Left lobe of liver (tissue), 2 donors: ENCODE measurements at places on chromosomes 1 and 21. TPM values are rescaled to one million over a fixed set of nuclear protein-coding genes. Genes with fewer than 3 reads are reported as not detected.

GRCh38 chr1:149906570-149907075 is 7.3 kb downstream of the BOLA1 start:
- no peak for DNase-seq

GRCh38 chr21:43727519-43728153 is 8.7 kb downstream of the PDXK start:
- peak; percentile 94 for DNase-seq

KCNJ15 gene
- total RNA-seq, result 1.8 TPM

- peak; percentile 27 for DNase-seq
These were observed 3.6 kb downstream of the CHAF1B start for GRCh38 chr21:36388835-36389234.

GRCh38 chr1:51445351-51446090 is 73.5 kb downstream of the EPS15 start:
- no peak for DNase-seq

DNA sequence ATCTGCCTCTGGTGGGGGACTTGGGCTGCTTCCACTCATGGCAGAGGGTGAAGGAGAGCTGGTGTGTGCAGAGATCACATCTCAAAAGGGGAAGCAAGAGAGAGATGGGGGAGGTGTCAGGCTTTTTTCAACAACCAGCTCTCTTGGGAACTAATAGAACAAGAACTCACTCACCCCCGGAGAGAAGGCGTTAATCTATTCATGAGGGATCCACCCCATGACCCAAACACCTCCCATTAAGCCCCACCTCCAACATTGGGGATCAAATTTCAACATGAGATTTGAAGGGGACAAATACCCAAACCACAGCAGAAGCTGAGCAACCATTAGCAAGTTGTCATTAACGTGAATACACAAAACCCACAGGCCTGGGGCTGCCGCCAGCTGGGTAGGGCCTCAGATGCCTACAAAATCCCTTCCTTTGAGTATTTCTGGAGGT is 12.0 kb upstream of the VWA5B1 start:
- no peak for DNase-seq

CCDC185 gene
- not detected for total RNA-seq

- DNase-seq, result no peak
These were observed 24.2 kb upstream of the PEX19 start for GRCh38 chr1:160309185-160309557.

- DNase-seq, result no peak
These were observed 40.6 kb upstream of the ST6GALNAC3 start for GRCh38 chr1:76033800-76034475.

GRCh38 chr1:35894656-35895055 is 11.6 kb downstream of the AGO1 start:
- DNase-seq, result no peak

DNA sequence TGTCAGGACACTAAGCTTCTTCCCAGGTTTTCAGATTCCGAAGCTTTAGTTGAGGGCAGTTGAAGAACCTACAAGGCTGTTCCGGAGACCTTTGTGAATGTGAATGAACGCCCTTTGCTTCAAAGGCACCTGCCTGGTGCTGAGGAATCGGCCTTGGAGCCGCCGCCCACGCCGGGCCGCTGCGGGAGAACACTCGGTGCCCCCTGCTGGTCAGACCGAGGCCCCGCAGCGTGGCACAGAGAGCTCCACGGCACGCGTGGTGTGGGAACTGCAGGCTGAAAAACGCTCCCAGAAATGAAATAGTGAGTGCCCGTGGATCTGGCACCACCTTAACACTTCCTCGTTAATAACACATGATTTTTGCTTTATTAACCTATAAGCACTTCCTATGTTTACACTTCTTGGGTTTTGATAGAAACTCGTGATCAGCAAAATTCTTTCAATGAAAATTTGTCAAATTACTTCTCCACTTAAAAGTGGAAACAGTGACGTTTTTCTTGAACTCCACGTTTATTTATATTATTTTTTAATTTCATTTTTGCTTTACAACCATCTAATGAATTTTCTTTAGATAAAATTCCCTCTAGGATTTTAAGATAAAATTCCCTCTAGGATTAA is 460.6 kb downstream of the DSCAM start:
- DNase-seq, result peak; percentile 61

AQP10 gene
- not detected for total RNA-seq

OR6N1 gene
- not detected for total RNA-seq

MPL gene
- 0.15 TPM for total RNA-seq

DNA sequence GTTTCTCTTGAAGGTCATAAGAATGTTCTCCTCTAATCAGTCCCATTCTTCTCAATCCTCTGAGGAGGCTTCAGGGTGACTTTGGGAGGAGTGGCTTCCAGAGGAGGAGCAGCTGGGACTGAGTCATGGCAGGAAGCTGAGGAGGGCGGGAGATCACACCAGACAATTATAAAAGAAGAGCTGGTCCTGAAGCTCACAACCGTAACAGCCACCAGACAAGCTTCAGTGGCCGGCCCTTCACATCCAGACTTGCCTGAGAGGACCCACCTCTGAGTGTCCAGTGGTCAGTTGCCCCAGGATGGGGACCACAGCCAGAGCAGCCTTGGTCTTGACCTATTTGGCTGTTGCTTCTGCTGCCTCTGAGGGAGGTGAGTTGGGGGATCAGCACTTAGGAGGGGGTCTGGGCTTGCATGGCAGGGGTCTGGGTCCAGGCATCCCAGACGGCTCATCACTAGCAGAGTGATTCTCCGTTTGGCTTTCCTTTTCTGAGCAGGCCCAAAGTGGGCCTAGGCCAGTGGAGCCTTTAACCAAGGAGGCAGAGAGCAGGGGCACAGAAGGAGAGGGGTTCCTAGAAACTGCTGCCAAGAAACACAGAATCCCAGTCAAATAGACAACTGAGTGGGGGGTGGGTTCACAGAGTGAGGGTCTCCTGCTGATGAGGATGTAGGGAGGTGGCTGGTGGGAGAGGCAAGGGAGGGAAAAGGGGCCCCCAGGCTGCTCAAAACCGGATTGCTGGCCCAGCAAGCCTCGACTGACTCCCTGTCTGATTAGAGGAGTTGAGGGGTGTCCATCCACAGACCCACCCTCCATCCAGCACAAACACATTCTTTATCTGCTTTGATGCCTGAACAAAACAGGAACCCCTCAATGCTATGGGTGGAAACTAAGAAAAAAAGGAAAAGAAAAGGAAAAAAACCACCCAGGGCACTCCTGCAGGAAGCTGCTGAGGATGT is at the start of gene ECM1:
ECM1 (plus strand) TSS at position 198 of the 953 bp plus-strand sequence; CDS start at position 299, 101 bp downstream.
- DNase-seq, result no peak

GRCh38 chr1:236957235-236957634 is 47.0 kb downstream of the MT1HL1 start:
- no peak for DNase-seq

ITPKB gene
- total RNA-seq, result 3.1 TPM

CDA gene
- 29.7 TPM for total RNA-seq

GRCh38 chr21:29538115-29538514 is 239.4 kb downstream of the BACH1 start:
- DNase-seq, result no peak

- DNase-seq, result no peak
These were observed 62.8 kb upstream of the COA6 start for GRCh38 chr1:234310460-234310817.

DNA sequence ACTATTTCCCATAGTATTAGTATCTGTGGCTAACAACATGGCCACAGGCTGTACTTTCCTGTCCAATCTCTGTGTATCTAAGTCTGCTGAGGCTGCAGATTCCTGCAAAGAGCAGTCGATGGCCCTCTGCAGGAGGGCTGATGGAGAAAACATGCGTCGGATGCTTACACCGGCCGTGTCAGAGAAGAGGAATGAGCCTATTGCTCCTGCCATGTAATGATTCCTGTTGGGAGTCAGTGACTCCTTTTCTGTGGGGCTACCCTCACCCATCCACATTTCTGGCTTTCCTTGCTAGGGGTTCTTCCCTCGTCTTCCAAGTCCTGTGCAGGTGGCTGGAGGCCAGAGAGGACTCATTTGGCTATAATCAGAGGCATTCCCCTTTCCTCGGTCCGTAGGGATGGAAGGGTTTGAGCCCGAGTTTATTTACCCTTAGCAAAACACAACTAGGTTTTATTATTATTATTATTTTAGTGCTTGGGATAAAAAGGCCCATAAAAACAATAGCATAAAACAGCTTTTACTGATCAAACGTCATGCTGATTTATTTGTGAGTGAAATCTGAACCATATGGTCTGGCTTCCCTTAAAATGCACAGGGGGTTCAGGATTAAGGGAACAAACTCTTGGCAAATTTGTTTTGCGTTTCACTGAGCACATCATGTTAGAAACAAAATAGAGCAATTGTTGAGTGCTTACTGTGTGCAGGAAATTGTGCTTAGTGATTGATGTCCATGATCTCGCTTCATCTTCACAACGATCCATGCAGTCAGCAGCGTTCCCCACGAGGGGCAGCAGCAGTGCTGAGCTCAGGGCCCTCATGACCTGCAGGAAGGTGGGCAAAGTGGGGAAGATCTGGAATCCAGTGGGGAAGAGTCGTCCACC is 70.8 kb downstream of the KIF26B start:
- DNase-seq, result no peak

GRCh38 chr21:36654324-36654723 is 44.6 kb upstream of the SIM2 start:
- DNase-seq, result no peak

DNA sequence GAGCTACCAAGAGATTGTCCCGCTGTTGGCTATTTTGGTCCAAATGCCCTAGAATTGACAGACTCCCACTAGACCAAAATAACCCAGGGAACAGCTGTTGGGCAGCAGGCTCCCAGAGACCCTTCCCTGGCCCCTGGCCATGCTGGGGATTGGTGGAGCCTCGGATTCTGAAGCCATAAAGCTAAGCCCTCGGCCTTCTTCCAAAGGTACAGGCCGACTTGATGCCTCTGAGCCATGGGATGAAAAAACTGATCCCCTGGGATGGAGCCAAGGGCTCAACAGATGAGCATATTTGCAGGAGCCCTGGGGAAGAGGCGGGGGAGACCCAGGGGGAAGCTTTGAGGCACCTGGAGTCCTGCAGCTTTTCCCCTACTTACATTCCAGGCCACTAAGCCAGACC is 1.0 kb upstream of the LRRC38 start:
- no peak for DNase-seq

DNA sequence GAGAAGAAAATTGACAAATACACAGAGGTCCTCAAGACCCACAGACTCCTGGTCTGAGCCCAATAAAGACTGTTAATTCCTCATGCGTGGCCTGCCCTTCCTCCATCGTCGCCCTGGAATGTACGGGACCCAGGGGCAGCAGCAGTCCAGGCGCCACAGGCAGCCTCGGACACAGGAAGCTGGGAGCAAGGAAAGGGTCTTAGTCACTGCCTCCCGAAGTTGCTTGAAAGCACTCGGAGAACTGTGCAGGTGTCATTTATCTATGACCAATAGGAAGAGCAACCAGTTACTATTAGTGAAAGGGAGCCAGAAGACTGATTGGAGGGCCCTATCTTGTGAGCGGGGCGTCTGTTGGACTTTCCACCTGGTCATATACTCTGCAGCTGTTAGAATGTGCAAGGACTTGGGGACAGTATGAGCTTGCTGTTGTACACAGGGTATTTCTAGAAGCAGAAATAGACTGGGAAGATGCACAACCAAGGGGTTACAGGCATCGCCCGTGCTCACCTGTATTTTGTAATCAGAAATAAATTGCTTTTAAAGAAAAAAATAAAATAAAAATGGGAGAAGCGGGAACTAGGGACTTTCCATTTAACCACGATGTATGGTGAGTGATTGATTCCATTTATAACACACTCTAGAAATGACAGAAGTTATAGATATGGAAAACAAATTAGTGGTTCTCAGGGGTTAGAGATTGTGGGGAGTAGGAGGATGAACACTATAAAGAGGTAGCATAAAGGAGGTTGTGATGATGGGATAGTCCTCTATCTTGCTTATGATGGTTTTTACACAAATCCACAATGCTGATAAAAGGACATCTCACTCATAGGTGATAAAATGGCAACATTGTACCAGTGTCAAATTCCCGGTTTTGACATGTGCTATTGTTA is 244.7 kb downstream of the MRPL39 start:
- DNase-seq, result no peak

DNA sequence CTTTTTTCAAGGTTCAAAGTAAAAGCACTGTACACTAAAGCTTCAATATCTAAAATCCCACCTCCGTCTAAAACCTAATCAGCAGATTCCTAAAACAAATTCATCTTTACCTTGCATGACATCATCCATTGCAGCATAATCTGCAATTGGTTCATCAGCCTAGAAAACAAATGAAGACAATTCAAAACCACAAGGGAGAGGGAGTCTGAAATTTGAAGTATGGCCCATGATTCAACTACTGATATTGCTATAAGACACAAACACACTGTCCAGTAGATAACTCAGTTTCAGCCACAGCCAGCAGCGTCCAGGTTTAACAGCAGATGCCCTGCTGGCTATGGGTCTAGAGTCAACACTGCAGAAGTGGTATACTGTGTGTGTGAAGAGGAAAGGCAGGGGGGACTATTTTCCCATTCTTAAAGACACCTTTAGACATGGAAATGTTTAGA is 17.9 kb upstream of the RAP1GAP start:
- no peak for DNase-seq

GRCh38 chr1:17655169-17655568 is 100.0 kb upstream of the ACTL8 start:
- no peak for DNase-seq

GRCh38 chr1:9761855-9762254 is 61.9 kb downstream of the CLSTN1 start:
- DNase-seq, result no peak

- no peak for DNase-seq
These were observed 73.0 kb downstream of the SWT1 start for GRCh38 chr1:185229981-185230380.

DNA sequence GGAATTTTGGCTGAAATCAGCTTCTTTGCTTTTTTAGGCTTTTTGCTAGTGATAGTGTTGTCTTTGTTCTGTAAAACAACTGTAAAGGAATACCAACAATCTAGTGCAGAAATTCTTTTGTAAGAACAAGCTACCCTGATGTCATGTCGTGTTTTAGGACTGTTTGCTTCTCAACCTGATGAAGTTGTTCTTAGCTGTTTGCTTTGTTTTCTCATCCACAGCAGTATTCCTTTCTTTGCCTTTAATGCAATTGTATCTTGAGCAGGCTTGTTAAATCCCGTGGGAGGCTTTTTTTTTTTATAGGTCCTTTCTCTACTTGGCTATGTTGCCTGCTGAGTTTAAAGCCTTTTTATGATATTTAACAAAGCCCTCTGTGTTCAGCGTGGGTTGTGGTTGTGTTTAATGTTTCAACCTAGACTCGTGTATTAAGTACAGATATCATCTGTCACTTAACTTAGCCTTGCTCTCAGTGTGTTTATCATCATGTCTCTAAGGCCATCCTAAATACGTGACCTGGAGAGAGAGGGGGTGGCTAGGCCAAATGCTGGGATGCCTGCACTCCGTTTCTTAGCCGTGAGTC is 31.6 kb downstream of the ADARB1 start:
- no peak for DNase-seq

- DNase-seq, result peak; percentile 92
These were observed at the start of the genes COPA and NCSTN for GRCh38 chr1:160342953-160343869. Gene COPA (minus strand): TSS chr1:160343250. CDS start chr1:160343170, 80 bp downstream. Gene NCSTN (plus strand): TSS chr1:160343383. CDS start chr1:160343397, 14 bp downstream.

OR2T2 gene
- total RNA-seq, result not detected

TIPRL gene
- 10.9 TPM for total RNA-seq
